ENCODE measurements at places on chromosomes 4 and X.

GRCh38 chr4:150547154-150547838, 34.7 kb upstream of the MAB21L2 start:
- no peak for DNase-seq

GRCh38 chrX:1749499-1749898, 134.6 kb downstream of the ASMT start:
- no peak for DNase-seq

DNA sequence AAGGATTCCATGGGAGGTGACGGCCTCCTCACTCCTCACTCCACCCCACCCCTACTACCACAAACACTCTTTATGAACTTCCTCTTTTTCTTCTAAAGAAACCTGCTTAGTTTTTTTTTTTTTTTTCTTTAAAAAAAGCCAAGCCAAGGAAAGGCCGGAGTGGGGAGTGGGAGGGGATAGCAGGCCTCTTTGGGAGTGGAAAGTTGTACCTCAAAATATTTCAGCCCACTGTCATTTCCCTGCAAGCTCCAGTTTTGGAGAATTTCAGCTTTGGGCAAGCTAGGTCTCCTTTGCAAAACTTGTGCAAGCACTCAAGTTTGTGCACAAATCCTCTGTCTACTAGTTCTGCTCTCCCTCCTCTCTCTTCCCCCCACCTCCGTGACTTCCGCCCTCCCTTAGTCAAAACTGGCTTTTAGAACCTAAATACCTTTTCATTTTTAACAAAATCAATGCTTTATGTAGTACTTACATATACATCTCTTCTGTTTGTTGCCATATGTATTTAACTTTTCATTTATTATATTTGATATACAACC, 512 bp upstream of the ANTXR2 start:
- no peak for DNase-seq

GRCh38 chrX:47500554-47500953, 17.5 kb upstream of the ZNF41 start:
- DNase-seq = no peak

GRCh38 chr4:81756973-81757372, 285.3 kb upstream of the RASGEF1B start:
- DNase-seq = no peak

- no peak for DNase-seq
Observed at GRCh38 chr4:76188149-76188548, 25.5 kb downstream of the SCARB2 start.

GRCh38 chr4:98658287-98659105, at the start of gene TSPAN5:
TSS of gene TSPAN5 (minus strand) at chr4:98658611.
- DNase-seq = peak; percentile 81

GRCh38 chrX:102712981-102713625, 855 bp downstream of the GPRASP2 start:
- DNase-seq = no peak

DNA sequence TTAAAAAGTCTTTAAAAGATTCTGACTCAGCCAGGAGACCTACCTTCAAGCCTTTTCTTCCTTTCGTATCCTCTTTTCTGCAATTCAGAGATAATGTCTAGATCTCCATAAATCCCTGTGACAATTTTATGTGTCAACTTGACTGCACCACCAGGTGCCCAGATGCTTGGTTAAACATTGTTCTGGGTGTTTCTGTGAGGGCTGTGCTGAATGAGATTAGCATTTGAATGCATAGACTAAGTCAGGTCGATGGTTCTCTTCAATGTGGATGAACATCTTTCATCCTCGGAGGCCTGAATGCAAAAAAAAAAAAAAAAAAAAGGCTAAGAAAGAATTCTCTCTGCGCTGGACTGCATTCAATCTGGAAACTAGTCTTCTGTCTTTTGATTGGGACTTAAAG, 1082.7 kb downstream of the NLGN4X start:
- no peak for DNase-seq

- DNase-seq = no peak
Observed at GRCh38 chrX:84118769-84119168, 69.2 kb downstream of the RPS6KA6 start.

GRCh38 chr4:110034026-110034393, 121.3 kb downstream of the EGF start:
- DNase-seq = no peak

DNA sequence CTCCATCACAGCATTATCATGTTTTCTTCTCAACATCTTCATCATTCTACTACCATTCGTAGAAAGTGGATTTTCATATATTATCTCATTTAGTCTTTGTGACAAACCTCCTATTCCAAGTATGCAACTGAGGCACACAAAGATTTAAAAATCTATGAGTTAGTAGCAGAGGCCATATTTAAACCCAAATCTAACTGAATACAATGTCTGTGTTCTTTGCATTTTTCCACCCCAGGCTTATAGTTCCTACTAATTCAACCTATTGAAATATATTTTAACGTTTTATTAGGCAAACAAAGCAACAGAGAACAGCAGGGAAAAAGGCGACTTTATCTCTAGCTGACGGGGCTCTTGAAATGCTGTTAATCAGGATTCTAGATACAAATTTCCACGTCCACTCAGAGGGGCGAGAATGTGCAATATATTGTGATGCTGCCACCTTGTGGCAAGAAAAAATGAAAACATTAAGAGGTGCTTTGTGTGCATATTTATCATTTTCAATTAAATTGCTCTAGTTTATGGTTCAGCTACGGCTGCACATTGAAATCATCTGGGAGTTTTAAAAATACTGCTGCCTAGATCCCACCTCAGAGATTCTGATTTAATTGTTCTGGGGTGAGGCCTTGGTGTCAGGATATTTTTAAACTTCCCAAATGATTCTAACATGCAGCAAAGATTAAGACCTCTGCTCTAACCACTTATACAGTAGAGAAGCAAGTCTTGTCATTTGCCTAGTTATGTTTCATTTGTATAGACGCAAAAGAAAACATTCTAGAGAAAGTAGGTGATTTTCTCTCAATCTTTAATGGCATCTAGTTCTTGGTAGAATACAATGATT, 315.9 kb downstream of the MAPK10 start:
- peak; percentile 56 for DNase-seq

DNA sequence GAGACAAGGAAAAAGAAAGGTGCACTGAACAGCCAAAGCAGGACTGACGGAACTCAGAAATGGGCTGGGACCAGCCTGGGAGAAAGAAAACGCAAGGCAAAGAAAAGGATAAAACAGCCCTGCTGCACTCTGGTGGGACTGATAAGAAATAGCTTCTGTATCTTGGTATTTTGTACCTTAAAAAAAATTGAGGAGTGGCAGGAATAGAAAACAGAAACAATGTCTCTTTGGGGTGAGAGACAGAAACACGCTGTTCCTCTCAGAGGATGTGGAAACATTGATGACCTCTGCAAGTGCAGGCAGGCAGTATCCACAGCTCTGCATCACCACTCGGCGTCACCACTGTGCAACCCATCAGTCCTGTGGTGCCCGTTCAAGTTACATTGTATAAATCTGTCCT, 152.5 kb upstream of the SPRY1 start:
- no peak for DNase-seq

DNA sequence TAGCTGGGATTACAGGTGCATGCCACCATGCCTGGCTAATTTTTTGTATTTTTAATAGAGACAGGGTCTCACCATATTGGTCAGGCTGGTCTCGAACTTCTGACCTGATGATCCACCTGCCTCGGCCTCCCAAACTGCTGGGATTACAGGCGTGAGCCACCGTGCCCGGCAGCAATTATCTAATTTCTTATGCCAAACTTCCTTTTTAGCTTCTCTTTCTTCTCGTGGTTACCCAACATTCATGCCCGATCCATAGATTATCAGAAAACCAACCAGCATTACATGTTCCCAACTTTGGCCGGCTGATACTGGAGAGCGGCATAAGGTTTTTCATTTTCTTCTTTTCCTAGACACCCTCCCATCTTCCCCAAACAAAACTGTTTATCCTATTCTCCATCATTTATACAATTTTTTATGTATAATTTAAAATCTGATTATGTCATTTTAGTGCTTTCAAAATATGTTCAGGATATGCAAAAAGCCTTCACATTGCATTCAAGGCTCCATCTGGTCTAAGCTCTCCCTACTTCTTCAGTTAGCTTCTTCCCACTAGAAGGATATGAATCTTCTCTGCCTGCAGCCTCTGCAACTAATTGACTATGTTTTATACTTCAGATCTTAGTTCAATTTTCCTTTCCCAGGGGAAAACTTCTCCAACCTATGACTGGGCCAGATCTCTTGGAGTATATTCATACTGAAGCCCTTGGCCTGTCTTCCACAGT, 8.7 kb downstream of the SLC7A11 start:
- no peak for DNase-seq
